Hematopoietic multipotent progenitor cell (in vitro differentiated cells): ENCODE measurements at places on chromosomes 5 and 9. TPM values are rescaled to one million over a fixed set of nuclear protein-coding genes. Genes with fewer than 3 reads are reported as not detected.

DNA sequence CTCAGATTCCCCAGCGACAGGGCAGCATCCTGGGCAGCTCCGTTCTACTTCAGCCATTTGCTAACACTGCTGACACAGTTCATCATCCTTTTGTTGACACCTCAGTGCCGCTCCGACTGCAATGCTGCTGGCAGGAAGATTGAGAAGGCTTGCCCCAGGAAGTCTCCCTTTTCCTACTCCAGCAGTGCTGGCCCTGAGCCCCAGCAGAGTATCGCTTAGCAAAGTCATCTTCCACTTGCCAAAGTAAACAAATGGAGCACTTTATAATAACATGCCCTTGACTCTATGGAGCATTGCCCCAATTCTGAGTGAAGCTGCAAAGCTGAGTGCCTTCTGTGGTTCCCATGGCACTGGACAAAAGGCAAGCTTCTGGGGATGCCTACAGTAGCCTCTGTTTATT, 32.2 kb downstream of the PRLR start:
- no peak for DNase-seq

The CTSV gene
- under 0.01 TPM for total RNA-seq

- DNase-seq: no peak
These were observed 134.8 kb upstream of the PCA3 start for GRCh38 chr9:76629205-76629990.

The EIF4E1B gene
- not detected for total RNA-seq

The KIF27 gene
- total RNA-seq: 2.7 TPM

DNA sequence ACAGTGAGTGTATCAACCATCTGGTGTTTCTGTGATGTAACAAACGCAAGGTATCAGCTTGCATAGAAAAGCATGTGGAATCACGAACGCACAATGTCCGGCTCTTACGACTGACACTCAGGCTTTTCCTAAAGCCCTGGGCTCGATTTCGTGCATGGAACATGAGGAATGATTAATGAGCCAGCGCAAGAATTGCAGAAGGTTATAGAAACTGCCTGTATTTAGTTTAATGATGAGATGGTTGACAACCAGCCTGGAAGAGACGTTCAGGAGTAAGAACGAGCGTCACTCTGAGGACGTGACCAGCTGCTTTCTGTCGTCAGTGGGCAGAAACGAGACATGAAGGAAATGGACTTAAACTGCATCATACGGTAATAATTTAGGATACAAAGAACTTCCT, 497.6 kb downstream of the IRX1 start:
- DNase-seq: no peak

The CCDC192 gene
- total RNA-seq: not detected

GRCh38 chr5:96932026-96932425, 3.9 kb upstream of the LNPEP start:
- no peak for DNase-seq

The ZNF300 gene
- 3.0 TPM for total RNA-seq
